ENCODE measurements at places on chromosomes 1 and 21.

DNA sequence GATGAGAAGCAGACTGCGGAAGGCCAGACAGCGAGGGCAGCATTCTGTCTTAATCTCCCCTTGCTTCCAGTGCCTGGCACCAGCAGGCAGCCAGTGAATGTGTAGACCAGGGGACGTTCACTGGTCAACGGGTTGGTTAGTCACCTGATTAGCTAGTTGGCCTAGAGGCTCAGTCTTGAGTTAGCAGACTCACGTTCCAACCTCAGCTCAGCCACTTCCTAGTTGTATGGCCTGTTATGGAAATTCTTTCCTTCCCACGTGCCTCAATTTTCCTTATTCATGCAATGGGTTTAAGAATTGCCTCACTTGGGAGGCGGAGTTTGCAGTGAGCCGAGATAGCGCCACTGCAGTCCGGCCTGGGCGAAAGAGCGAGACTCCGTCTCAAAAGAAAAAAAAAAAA, 249.6 kb upstream of the TMEM51 start:
- DNase-seq = no peak

DNA sequence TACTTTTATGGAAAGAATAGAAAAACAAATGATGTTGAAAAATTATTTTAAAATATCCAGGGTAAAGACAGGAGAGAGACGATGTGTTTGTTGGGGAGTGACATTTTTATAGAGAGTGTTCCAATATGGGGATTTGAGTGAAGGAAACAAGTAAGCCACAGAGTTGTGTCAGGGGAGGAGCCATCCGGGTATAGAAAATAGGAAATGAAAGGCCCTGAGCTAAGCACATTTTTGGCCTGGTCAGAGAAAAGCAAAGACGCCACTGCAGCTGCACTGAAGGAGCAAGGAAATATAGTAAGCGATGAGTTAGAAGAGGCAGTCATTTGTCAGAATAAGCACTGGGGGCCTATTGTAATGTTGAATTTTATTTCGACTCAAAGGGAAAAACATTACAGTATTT, 107.3 kb upstream of the ADGRL4 start:
- DNase-seq = no peak

- DNase-seq = no peak
Observed at GRCh38 chr1:43279666-43280065, 5.7 kb downstream of the C1orf210 start.

GRCh38 chr1:181397845-181398244, 85.5 kb upstream of the CACNA1E start:
- DNase-seq = no peak

- no peak for DNase-seq
Observed at GRCh38 chr21:32974653-32975052, 51.1 kb upstream of the OLIG2 start.

- peak; percentile 41 for DNase-seq
Observed at GRCh38 chr1:220378571-220379302, 106.5 kb upstream of the RAB3GAP2 start.

- DNase-seq = peak; percentile 78
Observed at GRCh38 chr1:27141266-27142003, 13.5 kb downstream of the SLC9A1 start.

DNA sequence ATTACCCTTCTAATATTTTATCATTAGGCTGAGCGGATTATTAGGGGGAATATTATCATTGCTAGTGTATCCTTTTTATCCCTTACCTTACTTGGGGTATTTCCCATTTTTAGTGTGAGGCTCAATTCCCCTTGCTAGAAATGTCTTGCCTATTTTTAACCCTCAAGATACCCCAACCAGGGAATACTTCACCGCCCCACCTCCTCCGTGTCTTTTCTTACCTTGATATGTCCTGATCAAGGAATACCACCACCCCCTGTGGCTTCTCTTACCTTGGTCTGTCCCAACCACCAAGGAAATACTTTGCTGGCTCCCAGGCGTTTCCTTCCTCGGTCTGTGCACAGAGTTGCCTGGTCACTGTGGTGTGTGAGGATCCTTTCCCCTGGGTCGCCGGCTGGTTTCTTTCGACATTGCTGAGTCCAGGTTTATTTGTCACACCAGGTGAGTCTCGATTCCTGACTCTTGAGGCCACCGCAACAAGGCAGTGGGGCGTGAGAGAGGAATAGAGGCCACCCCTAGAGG, 57.8 kb downstream of the SERINC2 start:
- DNase-seq = no peak

DNA sequence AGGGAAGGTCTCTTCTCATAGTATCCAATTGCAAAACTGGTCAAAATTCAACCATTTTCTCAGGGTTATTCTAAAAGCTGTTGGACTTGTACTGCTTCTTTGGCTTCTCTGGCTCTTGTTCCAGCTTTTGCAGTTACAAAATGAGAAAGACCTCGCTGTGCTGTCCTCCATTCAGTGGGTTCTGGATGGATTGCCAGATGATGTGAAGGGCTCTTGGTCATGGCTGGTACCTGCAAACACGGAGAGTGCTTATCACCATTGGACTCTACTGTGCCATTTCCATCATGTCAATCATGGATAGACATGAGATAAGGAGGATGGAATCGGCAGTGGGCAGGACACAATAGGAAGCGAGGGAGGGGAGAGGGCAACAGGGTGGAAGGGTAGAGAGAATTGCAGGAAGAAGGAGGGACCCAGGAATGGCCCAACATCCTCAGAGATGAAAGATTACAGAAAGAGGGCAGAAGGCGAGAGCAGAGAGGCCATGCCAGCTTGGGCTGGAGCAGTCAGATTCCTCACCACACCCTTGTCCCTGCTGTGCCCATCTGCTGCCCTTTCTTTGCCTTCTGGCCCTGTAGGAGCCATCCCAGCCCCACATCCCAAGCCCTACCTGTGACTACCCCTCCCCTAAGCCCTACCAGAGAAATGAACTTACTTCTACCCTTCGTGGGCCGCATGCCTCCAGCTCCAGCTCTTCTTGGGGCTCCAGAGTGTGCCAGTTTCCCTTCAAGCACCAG, 70.3 kb downstream of the HIVEP3 start:
- no peak for DNase-seq

DNA sequence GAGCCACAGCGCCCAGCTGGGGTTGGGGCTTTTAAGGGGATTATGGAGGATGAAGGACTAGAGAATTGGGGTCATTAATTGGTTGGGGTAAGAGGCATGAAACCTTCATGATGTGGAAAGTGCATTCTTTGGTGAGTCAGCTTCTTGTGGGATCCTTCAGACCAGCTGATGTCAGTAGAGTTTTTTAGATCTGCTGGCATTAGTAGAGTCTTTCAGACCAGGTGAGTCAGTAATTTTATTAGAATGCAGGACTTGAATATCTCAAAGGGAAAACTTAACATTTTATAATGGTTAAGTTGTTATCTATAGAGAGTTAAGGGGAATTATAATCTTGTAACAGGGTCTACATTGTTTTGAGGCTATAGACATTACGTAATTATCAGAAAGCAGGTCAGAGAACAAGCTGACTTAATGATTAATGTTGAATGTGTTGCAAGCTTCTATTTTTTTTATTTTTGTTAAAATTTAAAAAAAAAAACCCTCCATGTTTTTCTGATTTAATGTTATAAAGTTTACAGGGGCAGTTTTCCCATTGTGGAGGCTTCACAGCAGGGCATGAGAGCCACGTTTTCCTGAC, 160.9 kb upstream of the FMN2 start:
- DNase-seq = no peak

DNA sequence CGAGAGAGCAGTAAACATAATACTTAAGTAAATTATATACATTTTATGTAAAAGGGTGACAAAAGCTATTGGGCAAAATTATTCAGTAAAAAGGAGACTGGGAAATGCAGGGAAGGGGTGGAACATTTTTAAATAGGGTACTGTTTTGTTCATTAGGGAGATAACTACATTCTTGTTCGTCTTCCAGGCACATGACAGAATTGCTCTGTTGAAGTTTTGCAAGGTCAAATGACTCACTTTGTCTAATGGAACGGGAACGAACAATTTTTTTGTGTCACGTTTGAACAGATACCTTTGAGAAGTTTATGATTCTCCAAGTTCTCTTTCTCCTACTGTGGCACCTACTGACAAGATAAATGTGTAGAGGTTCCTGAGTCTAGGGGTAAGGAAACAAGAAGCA, 382.3 kb upstream of the ZRANB2 start:
- DNase-seq = no peak

- no peak for DNase-seq
Observed at GRCh38 chr1:24425441-24425840, 9.8 kb downstream of the NIPAL3 start.

GRCh38 chr1:110477041-110477440, 26.1 kb downstream of the PROK1 start:
- peak; percentile 8 for DNase-seq

DNA sequence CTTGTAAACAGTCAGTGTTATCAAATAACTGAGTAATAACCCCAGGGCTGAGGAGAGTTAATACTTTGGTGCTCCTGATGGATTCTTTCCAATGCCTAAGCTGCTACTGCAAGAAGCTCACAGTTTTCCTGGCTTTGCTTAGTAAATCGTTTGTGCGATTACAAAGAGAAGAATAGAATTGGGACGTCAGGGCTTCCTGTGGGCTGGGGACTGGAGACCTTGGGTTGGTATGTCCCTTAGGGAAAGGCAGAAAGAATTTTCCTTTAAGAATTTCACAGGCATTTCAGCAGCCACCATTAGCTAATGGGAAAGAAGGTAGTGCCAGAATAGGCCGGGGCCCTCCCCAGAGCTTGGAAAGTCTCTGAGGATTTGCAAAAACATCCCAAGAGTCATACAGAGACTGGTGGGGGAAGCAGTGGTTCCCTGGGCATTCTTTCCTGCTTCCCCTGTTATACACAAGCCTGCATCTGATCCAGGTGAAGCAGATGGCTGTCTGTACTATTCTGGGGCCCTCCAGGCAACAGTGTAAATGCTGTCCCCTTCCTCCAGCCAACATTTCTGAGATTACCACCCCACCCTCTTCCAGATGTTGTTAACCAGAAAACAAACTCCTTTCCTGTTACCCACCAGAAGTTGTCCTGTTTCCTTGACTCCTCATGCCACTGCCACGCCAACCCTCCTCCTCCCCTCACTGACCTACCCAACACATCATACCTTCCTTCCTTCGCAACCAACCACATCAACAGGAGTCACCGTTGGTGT, 40.2 kb downstream of the PLXNA2 start:
- DNase-seq = no peak

DNA sequence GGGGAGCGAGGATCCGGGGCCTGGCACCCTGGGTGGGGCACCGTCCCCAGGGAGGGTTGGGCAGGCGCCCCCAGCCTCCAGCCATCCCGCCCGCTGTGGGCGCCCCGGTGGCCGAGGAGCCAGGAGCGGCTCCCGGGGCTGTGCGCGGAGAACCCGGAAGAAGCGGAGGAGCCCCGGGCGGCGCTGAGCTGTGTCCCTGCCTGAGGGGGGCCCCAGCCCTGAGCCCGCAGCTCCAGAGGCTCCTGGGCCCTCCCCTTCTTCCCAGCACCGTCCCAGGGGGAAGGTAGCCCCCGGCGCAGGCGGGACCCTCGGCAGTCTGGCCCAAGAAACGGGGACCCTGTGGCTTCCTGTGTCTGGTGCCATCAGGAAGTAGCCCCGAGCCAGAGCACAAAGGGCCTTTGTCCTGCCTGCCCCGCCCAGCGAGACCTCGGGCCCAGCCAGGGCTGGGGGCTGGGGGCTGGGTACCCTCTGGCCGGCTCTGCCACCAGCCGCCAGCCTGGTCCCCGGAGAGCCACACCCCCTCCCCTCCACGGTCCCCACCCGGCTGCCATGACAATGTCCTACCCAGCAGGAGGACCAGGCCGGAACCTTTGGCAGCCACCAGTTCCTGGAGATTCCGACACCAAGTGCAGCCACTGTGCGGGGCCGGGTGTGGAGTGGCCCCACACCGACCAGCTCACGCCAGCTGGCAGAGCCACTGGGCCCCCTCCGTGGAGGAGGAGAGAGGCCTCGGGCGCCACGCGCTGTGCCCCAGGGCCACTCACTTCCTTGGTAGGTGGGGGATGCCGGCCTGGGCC, 15.6 kb upstream of the TTLL10 start:
- DNase-seq = peak; percentile 92

DNA sequence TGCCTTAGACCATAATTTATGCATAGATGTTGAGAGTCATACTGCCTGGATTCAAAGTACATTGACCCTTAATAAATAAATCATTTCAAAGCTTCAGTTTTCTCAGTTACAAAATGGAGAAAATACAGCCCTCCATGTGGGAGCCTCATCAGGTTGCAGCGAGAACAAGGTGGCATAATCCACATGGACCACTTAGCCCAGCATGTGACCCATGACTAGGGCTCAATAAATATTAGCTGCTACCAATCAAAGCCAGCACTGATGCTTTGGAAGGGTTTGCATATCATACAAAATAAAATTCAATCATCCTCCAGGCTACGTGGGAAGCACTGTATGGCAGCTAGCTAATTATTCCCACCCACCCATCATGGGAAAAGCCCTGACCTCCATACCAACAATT, 33.5 kb upstream of the RGS7 start:
- DNase-seq = no peak

DNA sequence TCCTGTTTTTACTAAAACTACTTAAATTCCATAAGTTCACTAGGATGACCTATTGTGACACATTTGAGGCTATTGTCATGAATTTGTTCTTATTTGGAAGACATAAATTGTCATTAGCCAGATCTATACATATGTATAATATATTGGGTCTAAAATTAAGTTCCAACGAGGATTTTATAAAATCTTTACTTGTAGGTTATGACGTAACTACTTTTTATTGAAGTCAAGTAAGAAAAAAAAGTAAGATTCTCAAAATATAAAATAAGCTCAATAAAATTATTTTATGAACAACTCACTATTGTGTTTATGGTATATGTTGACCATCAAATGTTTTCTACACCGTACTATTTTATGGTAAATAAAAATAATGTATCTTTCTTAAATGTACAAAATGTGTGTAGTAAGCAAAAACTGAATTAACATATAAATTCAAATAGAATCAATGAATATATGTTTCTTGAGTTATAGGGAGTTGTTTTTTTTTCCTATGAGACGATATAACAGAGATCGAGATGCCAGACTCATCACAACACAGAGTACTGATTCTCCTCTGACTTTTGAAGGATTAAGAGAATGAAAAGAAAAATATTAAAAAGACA, 64.1 kb downstream of the NEGR1 start:
- no peak for DNase-seq
